ENCODE measurements at places on chromosomes 5 and 9.
A peak's percentile ranks its signal among the peaks of the same experiment; 100 is the strongest.

DNA sequence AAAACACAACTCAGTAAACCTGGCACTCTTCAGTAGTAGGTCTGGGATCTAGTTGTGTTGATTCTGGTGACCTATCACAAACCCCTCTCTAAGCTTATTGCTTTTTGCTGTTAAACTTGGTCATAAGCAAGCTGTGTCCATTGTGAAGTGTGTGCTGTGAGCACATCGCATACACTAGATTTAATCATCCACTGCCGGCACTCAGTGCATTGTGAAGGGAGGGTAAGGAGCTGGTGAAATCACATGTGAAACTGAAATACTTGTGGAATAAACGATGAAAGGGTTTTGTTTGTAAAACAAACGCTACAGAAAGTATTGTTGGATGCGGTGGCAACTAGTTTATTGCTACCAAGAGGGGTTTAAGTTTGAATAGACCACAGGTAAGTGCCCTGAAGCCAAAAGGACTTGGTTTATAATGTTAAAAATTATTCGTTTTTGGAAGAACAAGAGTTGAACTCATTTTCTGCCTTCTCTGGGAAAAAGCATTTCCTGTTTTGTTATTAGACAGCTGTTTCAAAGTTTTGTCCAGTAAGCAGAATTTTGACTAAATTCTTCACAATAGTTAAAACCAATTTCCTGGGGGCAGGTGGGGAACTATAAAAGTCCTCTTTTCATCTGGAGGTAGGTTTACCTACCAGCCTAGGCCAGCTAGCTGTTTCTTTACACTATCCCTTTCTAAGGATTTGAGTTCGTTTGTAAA is 24.6 kb downstream of the TJP2 start:
- DNase-seq: no peak

GRCh38 chr5:151745071-151745705 is 13.2 kb downstream of the ATOX1 start:
- peak; percentile 85 for DNase-seq

DNA sequence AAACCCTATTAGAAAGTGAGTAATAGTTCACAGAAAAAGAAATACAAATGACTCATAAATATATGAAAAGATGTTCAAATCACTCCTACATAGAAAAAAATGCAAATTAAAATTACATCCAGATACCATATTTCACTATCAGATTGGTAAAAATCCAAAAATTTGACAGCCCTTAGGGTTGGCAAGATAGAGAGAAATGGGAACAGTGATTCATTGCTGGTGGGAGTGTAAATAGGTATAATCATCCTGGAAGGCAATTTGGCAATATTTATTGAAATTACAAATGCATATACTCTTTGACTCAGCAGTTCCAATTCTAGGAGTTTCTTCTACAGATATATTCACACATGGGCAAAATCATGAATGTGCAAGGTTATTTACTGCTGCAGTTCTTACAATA is 273.5 kb downstream of the NR2F1-AS1 start:
- peak; percentile 80 for DNase-seq

- DNase-seq: no peak
Observed at GRCh38 chr9:27469550-27469949, 54.5 kb upstream of the IFNK start.

DNA sequence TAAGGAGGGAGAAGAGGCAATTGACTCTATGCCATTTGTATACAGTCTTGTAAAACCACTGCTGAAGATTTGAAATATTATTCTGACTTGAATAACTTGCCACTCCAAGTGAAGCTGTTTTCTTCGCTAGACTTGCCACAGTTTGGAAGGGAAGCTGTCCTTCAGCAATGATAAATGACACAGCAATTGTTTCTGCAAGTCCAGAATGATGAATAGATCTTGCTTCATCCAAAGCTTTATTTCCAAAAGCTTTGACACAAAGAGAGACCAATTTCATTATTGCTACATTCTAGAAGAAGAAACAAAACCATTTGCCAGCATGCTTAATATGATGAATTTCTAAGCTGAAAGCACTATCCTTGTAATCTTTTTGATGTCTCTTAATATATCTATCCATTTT is 73.7 kb downstream of the ZNF366 start:
- peak; percentile 43 for DNase-seq

GRCh38 chr5:32029261-32029660 is 144.9 kb downstream of the GOLPH3 start:
- DNase-seq: no peak

DNA sequence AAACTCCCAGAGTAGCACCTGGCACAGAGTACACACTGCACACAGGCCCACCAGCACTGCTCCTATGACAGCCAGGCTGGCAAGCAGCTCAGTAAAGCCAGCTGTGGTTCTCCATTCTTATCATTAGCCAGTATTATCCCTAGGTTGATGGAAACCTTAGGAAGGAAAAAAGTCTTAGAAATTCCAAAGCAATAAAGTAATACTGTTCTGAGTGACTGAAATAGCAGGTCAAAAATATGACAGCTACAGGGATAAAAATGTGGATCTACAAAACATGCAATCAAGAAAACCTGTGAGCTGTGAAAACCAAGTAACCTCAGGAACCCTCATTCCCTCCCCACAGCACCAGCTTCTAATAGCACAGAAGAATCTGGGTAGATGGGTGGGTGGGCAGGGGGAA is 403.5 kb downstream of the SPOCK1 start:
- DNase-seq: no peak

GRCh38 chr9:135116371-135116770 is 28.9 kb downstream of the OLFM1 start:
- no peak for DNase-seq

GRCh38 chr5:78576376-78576775 is 72.2 kb downstream of the LHFPL2 start:
- no peak for DNase-seq

DNA sequence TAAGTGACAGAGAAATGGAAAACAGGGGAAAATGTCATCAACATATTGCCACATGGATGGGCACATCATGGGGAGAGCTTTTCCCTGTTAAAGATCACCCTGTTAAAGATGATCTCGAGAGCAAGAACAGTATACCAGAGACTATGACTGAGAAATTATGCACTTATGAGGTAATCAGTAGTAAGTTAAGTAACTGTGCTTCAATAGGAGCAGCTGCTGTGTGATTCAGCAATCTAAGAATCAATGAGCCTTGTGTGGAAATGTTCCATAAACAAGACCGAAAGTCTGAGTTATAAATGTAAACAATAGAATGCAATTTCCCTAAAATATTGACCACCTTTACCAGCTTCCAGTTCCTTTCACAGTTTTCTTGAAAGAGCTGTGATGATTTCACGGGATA is 582.3 kb downstream of the CAAP1 start:
- DNase-seq: peak; percentile 53

GRCh38 chr9:89484475-89485404 is 13.2 kb downstream of the SEMA4D start:
- DNase-seq: no peak

DNA sequence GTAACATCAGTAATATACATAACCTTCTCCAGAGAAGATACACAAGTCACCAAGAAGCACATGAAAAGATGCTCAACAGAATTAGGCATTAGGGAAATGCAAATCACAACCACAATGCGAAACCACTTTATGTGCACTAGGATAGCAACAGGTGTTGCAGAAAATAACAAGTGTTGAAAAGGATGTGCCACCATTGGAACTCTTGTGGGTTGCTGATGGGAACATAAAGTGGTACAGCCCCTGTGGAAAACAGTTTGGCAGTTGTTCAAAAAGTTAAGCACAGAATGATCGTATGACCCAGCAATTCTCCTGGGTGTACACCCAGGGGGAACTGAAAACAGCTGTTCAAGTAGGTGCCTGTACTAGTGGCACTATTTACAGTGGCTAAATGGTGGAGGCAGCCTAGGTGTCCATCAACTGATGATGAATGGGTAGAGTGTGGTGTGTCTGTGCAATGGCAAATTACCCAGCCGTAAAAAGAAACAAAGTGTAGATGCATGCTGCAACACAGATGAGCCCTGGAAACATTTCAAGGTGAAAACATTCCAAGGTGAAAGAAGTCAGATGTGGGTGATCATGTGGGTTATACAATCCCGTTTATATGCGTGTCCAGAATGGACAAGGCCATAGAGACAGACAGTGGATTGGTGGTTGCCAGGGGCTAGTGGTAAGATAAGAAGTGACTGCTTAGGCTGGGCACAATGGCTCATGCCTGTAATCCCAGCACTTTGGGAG is 27.2 kb downstream of the CCDC69 start:
- DNase-seq: no peak

- no peak for DNase-seq
Observed at GRCh38 chr9:76314321-76314720, 79.9 kb downstream of the RFK start.

DNA sequence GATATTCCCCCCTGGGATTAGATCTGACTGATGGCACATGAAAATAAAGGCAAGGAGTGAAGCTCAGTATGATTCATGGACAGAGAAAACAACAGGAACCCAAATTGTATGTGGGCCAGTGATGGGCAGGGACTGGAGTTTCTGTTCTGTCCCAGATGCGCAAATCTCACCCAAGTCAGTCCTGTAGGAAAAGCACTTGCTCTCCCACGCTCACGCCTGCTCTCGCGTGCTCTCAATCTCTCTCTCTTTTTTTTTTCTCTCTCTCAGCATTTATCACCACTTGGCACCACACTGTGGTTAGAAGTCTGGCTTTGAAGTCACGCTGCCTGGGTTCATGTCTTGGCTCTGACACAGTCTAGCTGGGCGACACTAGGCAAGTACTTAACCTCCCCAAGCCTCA is 106.5 kb upstream of the LRRTM2 start:
- no peak for DNase-seq

DNA sequence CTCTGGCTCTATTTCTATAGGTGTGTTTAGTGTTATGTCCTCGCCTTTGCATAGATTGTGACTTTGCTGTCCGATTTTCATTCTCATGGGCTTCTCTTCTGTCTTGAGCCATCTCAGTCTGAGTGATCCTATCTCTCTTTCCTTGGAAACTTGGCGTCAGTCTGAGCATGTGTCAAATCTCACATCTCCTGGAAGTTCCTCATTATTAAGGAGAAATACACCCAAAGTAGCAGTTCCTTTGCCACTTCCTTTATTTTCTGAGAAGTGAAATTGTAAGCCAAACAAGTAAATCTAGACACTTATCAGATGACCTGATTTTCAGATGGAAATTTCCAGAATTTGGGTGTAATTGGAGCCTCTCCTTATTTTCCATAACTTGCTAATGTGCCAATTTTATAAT is 126.9 kb upstream of the ANKH start:
- DNase-seq: no peak

- no peak for DNase-seq
Observed at GRCh38 chr9:134367791-134368490, 41.7 kb downstream of the RXRA start.

DNA sequence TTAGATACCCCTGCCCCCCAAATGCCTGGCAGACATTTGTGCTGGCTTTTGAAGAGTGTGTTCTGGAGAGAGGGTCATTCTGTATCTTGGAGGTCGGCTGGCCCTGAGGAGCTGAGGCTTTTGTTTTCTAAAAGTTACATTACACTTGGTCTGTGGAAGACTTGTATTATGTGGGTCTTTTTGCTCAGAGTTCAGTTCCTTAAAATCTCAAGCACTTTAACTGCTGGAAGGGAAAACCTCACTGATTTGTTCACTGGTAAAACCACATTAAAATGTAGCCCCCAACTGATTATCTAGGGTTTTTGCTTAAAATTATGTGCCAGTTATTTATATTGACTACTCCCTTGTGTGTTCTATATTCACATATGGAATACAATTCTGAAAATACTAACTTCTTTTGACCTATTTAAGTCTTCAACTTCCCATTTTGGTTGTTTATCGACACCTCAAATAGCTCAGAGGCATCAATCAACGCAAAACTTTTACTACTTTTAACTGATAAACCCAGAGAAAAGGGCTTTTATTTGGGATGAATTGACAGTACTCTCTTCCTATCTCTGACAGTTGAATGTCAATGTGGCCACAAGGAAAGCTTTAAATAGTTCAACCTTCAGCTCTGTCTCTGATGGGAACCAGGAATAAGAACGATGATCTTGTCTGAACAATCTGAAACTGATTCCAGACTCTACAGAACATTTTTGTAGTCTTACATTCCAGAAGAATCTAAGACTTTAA is 54.0 kb upstream of the MAP3K1 start:
- no peak for DNase-seq

DNA sequence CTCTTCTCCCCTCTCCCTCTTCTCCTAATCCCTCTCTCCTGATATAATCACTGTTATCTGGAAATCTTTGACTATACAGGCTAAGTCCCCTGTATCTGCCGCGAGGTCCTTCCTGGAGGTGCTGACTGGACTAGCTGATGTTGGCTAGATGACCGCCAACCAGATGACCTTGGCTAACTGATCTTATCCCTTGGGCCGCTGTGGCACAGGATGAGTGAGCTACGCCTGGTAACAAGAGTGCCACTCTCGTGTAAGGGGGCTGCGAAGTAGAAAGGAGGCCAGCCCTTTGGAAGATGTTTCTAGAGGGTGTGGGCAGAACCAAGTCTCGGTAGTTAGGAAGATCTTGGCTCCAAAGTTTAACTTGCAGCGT is 345 bp upstream of the PRRC1 start:
- DNase-seq: no peak

DNA sequence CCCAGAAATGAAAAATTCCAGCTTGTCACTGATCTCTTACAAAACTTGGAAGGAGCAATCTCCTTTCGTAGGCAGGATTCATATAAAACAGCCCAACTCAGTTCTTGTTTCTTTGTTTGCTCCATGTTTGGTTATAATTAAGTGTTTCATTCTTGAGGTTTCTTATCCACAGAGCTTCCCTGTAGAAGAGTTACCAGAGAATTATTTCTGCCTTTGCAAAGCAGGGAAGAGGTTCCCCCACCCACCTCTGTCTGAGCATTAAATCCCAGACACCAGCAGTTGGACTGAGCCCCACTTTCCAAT is 34.1 kb upstream of the RAI14 start:
- DNase-seq: peak; percentile 86

DNA sequence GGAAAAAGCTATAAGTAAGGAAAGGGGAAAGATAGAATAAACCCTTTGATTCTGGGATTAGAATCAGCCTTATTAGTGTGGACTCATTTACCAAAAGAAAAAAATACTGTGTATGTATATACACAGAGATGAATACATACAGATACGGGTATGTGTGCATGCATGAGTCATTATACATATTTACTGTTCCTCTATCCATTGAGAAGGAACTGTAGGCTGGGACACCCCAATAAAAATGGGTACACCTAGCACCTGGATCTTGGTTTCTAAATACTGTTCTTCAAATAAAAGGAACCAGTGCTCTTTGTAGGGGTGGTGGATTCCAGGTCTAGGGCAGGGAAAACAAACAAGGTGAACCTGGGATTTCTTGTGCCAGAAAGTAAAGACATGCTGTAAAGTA is 48.3 kb downstream of the WHRN start:
- DNase-seq: no peak

- DNase-seq: no peak
Observed at GRCh38 chr5:59317774-59318205, 575.7 kb downstream of the PDE4D start.

DNA sequence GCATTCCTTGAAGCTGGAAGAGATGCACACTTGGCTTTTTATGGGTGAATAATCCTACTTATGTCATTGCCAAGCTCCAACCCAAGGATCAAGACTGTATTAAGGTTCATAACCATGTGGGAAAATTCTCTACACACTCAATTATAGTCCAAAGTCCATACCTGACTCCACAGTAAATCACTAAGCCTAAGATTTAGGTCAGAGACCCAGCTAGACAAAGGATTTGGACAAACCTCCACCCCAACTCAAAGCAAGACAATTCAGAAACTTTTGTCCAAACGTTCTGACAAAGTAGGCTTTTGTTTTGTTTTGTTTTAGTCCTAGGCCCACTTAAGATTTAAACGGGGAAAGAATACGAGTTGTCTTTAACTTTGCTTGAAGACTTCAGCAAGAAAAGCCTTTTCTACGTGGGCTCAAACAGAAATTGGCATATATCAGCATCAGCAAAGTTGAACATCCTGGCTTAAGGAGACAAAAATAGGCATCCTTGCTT is 1.7 kb downstream of the MEGF9 start:
- DNase-seq: no peak

All from adipocyte (in vitro differentiated cells).